Esophagus squamous epithelium (tissue), 5 donors: ENCODE measurements at places on chromosomes 3 and 15. TPM values are rescaled to one million over a fixed set of nuclear protein-coding genes. Genes with fewer than 3 reads are reported as not detected.

The MAP6D1 gene
- 2.7 TPM for total RNA-seq

DNA sequence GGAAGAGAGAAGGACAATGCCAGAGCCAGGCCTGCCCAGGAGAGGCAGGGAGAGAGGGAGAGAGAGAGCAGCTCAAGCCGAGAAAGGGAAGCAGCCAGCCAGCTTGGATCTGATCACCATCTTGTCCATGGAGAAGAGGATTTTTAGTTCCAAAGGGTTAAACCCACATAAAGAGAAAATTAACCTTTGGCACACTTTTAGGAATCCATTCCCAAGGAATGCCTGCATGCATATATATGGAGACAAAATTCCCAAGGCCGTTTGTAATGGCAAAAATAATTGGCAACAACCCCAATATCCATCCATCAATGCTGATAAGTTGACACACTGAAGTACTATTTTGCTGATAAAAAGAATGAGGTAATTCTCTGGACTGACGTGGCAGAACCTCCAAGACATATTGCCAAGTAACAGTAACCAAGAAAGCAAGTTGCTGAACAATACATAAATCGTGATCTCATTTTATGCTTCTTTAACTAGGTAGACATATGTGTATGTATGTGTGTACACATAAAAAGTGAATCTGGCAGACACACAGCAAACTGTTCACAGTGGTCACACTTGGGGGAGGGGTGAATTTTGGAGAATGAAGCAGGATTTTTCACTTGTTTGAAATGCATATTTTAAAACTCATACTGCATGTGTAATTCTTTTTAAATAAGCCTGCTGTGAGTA is 7.5 kb upstream of the STRA6 start:
- no peak for DNase-seq

GRCh38 chr15:90033448-90033847 is 32.3 kb downstream of the ZNF710 start:
- no peak for DNase-seq

The COL6A5 gene
- total RNA-seq: 0.11 TPM

The PAQR5 gene
- total RNA-seq: 6.4 TPM

The ZKSCAN7 gene
- total RNA-seq: 0.97 TPM

DNA sequence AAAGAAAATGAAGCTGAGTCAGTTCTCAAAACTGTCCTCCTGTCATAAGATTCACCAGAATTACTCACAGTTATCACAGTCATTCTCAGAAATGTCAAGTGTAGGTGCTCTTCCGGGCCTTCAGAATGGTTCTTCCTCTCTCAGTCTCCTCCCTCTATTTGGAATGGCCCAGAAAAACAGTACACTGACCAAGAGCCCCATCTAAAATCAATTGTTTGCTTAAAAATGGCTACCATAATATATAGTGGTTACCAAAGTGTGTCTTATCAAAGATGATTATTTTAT is 99.8 kb downstream of the MECOM start:
- no peak for DNase-seq

The RYR3 gene
- 0.56 TPM for total RNA-seq

The P2RY13 gene
- 0.18 TPM for total RNA-seq

DNA sequence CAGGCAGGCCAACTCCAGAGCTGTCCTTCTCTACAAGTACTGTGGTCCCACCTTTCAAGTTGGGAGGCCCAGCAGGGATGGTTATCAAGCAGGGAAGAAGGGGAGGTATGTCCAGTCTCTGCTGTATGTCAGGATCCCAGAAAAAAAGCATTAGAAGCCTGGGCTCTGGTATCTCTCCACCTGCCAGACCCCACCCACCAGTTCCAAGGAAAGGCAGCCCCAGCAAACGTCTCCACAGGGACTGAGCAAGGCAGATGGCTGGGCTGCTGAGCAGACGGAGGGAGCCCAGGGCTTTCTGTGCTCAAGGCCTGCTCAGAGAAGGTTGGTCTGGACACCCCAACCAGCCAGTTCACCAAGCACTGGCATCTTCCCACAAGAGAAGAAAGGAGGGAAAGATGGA is 287.8 kb downstream of the XXYLT1 start:
- DNase-seq: no peak

- no peak for DNase-seq
Measured at GRCh38 chr3:188822411-188822810, 349.4 kb upstream of the TPRG1 start.

The CPNE4 gene
- not detected for total RNA-seq

DNA sequence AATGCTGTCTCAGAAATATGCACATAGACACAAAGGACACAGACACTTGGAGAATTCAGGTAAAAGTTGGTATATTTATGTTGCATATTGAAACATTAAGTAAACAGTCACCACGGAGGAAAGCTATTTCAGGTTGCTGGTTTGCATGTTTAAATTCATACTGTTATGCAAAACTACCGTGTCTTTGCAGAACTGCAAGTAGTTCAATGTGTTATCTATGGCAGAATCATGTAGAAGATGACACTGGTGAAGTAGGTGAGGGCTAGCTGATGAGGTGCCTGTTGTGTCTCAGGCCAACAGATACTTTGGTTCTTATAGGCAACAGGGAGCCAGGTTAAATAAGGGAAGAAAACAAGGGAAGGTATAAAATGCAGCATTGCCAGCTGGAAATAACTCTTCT is 511.3 kb downstream of the DIPK2A start:
- DNase-seq: no peak

DNA sequence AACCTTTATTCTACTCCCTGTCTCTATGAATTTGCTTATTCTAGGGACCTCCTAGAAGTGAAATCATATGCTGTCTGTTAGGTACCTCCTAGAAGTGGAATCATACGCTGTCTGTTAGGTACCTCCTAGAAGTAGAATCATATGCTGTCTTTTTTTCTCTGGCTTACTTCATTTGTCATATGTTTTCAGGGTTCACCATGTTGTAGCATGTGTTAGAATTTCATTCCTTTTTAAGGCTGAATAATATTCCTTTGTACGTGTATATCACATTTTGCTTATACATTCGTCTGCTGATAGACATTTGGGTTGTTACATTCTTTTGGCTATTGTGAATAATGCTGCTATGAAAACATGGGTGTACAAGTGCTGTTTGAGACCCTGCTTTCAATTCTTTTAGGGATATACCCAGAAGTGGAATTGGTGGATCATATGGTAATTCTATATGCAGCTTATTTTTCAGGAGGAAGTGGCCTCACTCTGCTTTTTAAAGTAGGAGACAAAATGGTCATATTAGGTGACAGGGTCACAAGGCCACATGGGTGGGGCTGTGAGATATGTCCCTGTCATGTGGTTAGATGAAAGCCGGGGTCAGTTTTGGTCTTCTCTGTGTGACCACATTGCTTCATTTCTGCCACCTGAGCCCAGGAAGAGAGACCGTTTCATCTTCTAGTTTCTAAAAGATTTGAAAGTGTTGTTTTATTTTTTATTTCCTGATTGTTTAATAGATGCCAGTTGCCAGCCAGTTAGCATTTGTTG is 76.7 kb downstream of the FLNB start:
- no peak for DNase-seq

DNA sequence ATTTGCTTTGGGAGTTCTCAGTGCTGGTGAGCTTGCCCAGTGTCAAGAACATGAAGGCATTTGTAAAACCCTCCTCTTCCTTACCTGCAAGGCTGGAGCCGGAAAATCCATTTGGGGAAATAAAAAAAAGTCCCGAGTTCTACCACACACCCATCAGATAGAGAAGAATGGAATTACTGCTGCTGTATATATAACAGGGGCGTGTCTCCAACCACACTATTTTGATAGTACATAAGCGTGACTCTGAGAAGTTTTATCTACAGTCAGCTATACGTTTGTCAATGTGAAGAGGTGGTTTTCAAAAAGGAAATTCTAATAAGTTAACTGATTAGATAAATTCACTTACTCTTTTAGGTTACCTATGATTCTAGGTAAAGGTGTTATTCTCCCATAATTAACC is 1.3 kb upstream of the CPA3 start:
- no peak for DNase-seq

The MCCC1 gene
- total RNA-seq: 50.0 TPM

GRCh38 chr3:61236556-61236955 is 14.7 kb downstream of the FHIT start:
- DNase-seq: no peak

DNA sequence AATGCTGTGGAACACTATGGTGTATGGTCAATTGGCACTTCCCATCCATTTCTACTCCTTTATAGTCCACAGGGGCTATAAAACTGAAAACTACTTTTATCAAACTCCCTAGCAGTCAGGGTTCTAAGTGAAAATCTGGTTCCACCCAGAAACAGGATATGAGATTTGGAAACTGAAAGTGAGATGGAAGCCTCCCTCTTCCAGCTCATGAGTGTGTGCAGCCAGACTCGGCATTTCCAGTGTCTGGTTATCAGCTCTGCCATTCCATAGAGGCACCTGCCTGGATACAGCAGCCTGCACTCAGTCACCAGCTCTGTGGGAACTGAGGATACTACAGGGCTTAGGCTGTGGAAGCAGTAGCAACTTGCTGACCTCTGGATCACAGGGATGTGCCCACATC is 14.7 kb upstream of the PLA2G4F start:
- no peak for DNase-seq

DNA sequence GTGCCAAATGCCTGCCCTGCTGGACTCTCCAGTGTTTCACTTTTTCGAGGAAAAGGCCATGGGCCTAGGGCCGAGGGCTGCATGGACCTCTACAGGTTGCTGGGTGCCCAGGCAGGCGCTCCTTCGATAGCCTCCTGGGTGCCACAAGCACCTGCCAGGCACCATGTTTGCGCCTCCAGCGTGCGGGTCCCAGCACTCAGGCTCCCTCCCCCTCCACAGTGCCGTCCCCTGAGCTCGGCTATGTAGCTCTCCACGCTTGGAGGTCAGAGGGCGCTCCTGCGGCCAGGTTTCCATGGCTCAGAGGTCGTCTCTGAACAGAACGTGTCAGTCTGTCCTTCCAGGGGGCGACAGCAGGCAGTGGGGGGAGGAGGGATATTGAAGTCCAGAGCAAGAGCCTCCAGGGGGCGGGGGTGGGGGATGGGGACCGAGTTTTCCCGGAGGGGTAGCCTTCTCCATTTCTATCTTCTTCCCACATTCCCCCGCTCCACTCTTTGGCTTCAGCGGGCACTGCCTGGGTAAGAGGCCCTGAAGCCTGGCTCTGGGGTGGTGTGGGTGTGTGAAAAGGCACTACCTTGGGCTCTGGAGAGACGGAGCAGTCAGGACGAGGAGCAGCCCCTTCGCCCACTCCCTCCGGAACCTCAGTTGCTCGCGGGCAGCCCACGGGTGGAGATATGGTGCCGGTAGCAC is 3.6 kb downstream of the ONECUT1 start:
- DNase-seq: no peak

- no peak for DNase-seq
Measured at GRCh38 chr15:68696414-68697363, 117.9 kb downstream of the CORO2B start.

GRCh38 chr3:64185436-64185835 is 39.8 kb downstream of the PRICKLE2 start:
- DNase-seq: no peak

DNA sequence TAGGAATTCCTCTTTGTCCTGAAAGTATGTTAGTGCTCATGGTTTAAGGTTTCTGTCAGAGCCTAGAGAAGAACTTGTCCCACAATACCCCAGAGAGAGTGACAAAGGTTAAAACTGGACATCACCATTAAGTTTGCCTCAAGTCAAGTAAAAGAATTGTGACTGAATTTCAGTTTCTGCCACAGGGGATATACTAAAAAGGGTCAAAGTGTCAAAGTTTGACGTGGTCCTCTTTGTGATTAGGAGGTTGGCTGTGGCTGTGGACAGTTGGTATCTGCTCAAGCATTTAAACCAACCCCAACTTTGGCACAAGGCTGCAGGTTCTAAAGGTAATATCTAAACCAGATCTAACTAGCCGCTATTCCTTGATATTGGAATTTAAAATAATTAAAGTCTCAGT is 26.1 kb downstream of the FMN1 start:
- no peak for DNase-seq

The CYP11A1 gene
- 11.8 TPM for total RNA-seq

DNA sequence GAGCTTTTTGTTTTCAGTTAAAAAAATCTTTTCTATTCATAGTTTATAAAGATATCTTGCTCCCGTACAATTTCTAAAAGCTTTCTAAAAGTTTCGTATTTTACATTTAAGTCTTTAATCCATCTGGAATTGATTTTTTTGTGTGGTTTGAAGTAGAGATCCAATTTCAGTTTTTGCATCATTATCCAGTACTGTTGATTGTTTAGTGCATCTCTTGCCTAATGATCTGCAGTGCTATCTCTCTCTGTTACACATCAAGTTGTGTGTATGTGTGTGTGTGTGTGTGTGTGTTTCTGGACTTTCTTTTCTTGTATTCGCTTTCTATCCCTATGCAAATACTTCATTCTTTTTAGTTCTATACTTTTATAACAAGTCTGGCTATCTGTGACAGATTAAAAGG is 605.8 kb upstream of the DPPA4 start:
- DNase-seq: no peak

GRCh38 chr15:80060356-80061006 is 1.0 kb downstream of the ZFAND6 start:
- DNase-seq: no peak

DNA sequence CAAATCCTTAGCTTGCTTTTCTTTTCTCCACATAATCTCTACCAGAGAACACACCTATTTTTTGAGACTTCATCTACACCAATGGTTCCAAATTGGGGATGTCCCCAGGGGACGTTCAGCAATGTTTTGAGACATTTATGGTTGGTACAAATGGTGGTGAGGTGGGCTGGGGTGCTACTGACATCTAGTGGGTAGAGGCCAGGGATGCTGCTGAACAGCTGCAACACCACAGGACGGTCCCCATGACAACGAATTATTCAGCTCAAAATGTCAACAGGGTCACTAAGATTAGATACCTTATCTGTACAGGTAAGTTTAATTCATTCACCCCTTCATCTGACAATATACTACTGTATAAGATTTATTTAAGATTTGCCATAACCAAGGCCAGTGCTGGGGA is 14.4 kb downstream of the GK5 start:
- no peak for DNase-seq
